HTR-8/SVneo (cell line): ENCODE measurements at places on chromosomes 4 and X.

GRCh38 chrX:113741744-113742143, 842.1 kb upstream of the HTR2C start:
- DNase-seq, result peak; percentile 0

DNA sequence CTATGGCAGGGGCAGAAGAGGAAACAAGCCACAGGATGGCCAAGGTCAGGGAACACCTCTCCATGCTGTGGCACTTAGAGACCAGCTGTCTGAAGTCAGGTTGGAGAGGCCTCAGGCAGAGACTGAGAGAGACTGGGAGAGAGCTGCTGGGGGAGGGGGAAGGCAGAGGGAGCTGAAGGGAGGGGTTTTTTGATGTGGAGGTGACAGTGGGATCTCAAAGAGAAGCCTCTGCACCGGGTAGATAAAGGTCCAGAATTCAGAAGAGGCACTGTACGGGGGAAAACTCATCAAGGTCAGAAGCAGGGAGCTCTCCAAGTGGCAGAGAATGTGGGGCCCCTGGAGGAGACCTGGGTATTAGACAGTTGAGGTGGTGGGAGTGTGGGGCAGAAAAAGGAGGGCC, 41.6 kb upstream of the HMGB3 start:
- DNase-seq, result no peak

- DNase-seq, result no peak
Measured at GRCh38 chr4:184853436-184853835, 27.7 kb upstream of the ACSL1 start.

- DNase-seq, result peak; percentile 6
Measured at GRCh38 chrX:11059933-11060332, 51.2 kb upstream of the HCCS start.

- DNase-seq, result no peak
Measured at GRCh38 chr4:37821953-37822605, 4.4 kb upstream of the PGM2 start.

DNA sequence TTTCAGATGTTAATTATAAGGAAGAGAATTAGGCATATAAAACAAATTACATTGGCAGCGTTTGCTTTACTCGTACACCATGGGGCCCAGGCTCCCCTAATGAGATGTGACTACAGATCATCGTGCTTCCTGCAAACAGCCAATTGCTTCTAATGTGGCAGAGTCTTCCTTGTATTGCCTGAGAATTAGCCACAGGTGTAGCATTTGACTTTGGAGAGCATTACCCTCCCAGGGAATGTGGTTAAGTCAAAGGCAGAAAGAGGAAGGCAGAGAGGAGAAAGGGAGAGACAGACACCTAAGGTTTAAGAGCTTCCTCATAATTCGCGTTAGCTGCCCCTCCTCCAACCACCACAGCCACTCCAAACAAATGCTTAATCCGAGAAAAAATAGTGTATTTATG, 97.0 kb downstream of the MID1IP1 start:
- DNase-seq, result no peak

GRCh38 chr4:12703036-12703435, 781.1 kb downstream of the RAB28 start:
- DNase-seq, result no peak

DNA sequence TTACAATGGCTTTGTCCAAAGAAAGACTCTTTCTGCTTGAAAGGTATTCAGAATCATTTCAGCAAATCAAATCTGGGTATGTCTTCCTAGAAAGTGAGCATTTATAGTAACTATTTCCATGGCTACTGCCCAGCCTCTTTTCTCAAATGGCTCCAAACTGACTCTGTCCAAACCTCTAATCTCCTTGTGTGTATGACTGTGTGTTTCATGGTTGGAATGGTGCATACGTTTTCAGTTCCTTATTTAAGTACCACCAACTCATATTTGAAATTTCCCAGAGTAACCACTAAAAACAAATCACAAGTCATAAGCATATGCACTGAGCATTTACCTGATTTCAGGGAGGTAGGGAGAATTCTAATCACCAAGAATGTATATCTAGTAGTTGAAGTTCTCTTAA, 106.0 kb downstream of the TMEM144 start:
- no peak for DNase-seq

DNA sequence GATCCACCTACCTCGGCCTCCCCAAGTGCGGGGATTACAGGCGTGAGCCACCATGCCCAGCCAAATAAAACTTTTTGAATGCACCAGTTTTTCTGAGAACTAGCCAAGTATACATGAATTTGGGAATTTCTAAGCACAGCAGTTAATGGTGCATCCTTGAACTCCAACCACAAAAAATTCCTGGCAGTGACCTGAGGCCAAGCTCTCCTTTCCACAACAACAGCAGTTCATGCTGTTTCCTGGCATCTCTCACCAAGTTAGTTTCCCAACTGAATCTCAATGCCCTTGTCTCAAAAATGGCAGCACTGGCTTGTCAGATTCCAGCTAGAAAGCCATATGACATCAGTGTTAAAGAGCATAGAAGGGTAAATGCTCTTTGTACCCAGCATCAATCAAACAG, 15.9 kb upstream of the XKRX start:
- DNase-seq, result no peak

- DNase-seq, result no peak
Measured at GRCh38 chr4:24656906-24657305, 72.6 kb upstream of the DHX15 start.
